ENCODE measurements at places on chromosomes 3 and 15.

DNA sequence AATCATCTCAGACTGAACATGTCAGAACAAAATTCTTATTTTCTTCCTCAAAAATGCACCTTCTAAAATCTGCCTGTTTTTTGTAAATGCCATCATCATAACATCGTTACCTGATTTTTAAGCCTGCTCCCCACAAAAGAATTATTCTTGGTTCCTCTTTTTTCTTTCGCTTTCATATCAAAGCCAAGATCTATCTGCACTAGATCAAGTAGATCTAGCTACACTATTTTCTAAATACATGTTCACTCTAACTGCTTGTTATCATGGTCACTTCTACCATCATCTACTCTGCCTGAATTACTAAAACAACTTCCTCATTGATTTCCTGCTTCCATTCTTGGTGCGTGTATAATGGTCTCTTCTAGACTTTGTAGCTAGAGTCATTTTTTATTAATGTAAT, 217.7 kb downstream of the ARPP21 start:
- DNase-seq: no peak

- DNase-seq: no peak
Observed at GRCh38 chr3:4806535-4807108, 172.6 kb upstream of the BHLHE40 start.

DNA sequence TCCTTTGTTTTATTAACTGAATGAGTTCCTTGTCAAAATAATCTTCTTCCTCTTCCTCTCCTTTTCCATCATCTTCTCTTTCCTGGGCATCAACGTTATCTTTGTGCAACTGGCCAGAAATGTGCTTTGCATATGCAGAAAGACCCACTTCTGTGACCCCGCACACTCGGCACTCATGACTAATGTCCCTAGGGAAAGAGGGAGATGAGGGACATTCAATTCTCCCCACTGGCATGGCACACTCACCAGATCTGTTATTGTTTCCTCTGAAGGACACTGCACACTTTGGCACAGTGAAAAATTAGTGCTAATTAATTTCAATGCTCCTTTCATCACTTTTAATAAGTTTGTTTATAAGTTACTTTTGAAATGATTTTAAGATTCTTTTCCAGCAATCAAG, 34.0 kb downstream of the ZNF106 start:
- no peak for DNase-seq

DNA sequence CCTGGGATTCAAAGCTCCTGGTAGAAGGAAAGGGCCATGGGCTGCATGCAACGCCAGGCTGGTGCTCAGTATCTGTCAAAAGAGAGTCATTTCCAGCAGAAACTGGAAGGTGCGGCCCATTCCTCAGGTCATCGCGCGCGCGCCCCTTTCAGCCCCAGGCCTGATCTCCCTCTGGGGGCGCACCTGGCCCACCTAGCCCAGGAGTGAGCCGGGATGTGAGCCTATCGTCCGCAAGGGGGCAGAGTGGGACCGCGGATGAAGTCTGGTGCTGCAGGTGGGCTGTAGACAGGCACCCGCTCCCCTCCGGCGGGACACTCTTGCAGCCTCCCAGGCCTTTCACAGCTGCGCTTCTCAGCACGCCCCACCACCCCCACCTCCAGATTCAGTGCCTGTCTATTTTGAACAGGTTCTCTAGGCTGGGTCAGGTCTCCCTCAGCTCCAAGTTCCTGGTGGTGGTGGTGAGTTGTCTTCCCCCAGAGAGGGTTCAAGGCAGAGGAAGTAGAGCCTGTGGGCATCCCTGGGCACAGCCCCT, 5.8 kb upstream of the RPL29 start:
- DNase-seq: peak; percentile 80

DNA sequence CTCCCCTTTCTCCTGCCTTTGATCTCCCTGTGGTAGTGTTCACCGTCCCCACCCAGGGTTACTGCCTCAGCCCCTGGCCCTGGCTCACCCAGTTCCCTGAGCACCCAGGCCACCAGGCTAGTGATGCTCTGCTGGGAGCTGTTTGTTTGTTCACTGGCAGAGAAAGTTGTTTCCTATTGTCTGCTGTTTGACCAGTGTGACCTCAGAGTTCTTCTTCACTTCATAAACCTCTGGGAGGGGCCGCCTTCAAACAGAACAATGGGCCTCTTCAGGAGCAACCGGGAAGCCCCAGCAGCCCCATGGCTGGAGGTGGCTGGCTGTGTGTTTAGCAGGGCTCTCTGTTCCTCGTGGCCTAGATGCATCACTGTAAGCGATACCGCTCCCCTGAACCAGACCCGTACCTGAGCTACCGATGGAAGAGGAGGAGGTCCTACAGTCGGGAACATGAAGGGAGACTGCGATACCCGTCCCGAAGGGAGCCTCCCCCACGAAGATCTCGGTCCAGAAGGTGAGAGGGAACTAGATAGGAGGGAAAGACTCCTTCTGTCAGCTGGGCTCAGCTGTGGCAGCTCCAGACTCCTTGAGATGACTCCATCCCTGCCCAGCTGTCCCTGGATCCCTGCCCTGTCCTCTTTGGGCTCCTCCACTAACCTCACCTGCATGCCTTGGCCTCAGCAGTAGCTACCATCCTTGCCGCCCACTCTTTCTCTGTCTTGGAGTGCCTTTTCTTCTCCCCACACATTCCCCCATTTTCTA, 3.4 kb downstream of the CLK3 start:
- DNase-seq: no peak

- DNase-seq: peak; percentile 70
Observed at GRCh38 chr3:111541911-111542483, at the start of gene CD96. Gene CD96, plus strand, starts transcription at chr3:111542197. Its CDS starts 52 bp downstream, at chr3:111542249.

DNA sequence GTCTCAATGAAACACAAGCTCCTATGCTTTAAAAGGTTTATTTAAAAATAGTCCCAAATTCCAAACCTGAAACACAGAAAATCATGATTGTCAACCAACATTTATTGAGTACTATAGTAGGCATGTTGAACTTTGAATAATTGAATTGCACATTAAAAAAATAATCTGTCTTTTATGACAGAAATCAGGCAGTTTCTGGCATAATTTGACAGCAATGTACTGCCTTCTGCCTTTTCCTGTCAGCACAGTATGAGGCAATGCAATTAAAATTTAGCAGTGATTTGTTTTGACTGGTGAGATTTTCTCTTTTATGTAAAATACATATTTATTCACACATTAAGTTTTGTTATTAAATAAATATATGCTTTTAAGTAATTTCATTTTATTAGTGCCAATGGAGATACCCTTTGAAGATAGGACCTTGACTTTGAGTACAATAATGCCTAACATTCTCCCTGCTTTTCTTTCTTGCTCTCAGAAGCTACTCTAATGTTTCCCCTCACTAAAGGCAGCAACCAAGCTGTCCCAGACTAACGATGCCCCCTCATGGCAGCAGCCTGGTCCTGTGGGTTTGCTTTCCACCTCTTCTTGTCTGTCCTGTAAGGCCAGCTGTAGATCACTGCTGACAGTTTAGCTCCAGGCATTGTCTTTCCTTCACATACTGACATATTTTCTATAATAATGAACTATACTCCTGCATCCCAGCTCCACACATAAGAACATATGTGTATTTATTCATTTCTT, 346.7 kb downstream of the IL20RB start:
- DNase-seq: no peak

- DNase-seq: no peak
Observed at GRCh38 chr15:40317580-40317979, 5.9 kb upstream of the INAFM2 start.

DNA sequence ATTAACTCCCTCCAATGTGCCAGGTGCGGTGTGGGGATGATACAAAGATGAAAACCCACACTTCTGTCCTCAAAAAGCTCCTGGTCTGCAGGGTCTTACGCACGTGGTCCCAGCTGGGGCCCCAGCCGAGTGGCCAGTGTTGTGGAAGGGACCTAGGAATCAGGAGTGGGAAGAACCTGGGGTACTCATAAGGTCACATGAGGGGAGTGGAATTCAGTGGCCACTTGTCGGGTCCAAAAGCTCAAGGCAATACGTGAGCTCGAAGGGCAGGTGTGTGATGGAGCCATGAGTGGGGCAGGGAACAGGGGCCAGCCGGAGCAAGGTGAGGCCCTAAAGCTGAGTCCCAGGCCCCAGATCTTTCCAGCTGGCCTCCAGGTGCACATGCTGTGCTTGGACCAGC, 260.0 kb upstream of the LYSMD4 start:
- DNase-seq: no peak

DNA sequence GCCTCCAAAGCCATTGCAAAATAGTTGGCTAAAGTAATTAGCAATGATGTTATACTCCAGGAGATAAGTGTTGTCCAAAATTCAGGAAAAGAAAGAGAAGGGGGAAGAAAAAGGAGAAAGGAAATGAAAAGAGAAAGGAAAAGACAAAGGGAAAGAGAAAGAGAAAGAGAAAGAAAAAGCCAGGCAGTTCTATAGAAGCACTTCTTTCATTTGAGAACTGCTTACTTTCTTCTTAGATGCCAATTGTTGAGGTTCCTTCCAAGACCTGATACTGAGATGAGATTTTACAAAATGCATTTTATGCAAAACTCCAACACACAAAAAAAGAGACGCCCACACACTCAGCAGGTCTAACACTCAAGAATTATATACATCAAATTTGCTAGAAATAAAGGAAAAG, 298.4 kb downstream of the KCNH8 start:
- DNase-seq: no peak

GRCh38 chr3:11530153-11530721, 113.5 kb downstream of the VGLL4 start:
- no peak for DNase-seq

DNA sequence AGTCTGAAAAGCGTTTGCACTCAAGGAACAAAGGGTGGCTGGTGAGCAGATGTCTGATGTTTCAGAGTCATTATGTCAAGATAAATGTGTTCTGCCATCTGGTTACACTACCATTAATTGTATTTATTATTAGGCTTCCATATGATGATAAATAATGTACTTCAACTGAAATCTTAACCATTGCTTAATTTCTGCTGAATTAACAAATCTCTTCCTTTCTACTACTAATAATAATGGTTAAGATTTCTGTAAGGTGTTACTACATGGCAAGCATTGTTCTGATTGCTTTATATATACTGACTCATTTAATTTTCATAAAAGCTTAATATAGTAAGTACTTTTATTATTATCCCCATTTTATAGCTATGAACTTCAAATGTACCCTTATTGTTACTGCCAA, 68.4 kb upstream of the GALNT15 start:
- no peak for DNase-seq

GRCh38 chr15:58292751-58293175, 139.0 kb upstream of the LIPC start:
- no peak for DNase-seq

- DNase-seq: no peak
Observed at GRCh38 chr15:33068007-33068481, 126.5 kb downstream of the FMN1 start.

DNA sequence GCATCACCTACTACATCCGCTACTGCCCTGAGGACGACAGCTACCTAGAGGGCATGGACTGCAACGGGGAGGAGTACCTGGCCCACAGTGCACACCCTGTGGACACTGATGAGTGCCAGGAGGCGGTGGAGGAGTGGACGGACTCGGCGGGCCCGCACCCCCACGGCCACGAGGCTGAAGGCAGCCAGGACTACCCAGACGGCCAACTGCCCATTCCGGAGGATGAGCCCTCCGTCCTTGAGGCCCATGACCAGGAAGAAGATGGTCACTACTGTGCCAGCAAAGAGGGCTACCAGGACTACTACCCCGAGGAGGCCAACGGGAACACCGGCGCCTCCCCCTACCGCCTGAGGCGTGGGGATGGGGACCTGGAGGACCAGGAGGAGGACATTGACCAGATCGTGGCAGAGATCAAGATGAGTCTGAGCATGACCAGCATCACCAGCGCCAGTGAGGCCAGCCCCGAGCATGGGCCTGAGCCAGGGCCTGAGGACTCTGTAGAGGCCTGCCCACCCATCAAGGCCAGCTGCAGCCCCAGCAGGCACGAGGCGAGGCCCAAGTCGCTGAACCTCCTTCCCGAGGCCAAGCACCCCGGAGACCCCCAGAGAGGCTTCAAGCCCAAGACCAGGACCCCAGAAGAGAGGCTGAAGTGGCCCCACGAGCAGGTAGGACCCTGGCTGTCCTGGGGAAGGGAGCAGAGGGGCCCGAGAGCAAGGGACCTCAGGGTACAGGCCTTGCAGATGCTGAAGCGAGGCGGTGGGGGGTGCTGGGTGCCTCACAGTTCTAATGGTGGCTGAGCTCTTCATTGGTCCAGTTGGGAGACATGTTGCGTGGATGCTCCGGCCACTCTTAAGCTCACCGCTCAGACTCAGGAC, 168.6 kb downstream of the APBA2 start:
- no peak for DNase-seq

- DNase-seq: no peak
Observed at GRCh38 chr15:26223720-26224119, 360.6 kb upstream of the ATP10A start.

DNA sequence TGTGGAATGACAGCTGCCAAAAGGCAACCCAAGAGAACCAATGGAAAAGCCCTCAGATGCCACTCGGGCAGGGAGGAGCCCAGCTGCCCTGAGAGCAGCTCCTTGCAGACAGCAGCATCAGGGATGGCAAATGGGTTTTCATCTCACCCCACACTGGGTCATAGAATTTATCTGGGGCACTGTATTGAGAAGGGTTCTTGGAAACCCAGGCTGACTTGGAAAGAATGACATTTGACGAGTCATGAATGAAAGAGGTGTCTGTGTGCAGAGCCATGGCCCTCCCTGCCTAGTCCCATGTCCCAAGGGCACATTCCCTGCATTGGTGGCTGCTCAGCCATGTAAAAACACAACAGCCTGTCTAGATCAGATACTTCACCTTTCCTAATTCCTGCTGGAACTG, 157.9 kb upstream of the BHLHE40 start:
- DNase-seq: no peak

DNA sequence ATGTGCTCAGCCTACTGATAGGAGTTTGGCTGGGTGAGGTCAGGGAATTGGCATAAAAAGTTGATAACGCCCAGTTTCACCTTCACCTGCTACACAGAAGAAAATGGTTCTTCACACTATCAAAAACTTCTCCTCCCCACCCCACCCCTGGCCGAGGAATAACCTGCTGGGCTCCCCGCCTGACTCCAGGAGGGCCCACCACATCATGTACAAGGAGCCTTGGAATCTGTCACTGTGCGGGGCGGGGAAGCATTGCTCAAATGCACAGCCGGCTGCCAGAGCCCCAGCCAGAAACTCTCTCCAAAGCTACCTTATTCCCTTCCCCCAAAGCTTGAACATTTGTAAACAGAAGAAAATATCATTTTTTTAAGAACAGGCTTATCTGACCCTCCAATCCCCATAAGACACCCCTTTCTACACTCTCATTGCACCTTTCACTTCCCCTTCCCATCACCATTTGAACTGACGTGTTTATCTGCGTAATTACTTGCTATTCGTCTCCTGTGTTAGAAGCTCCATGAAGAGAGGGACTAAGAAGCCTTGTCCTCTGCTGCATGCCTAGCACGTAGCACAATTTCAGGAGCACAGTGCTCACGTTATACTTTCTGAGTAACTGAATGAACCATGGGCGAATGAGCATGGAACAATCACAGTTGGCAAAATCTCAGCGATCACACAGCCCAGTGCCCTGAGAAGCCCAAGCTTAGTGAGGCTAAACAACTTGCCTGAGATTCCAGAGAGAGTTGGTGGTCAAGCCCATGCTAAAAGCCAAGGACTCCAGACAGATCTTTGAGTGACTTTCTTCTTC, 82.9 kb downstream of the HES1 start:
- no peak for DNase-seq

- no peak for DNase-seq
Observed at GRCh38 chr3:109095166-109095565, 22.8 kb downstream of the MORC1 start.

All from activated CD8-positive, alpha-beta memory T cell treated with anti-CD3 and anti-CD28 coated beads for 1 hour (primary cell).